ENCODE measurements at places on chromosomes 5 and 9.
A peak's percentile ranks its signal among the peaks of the same experiment; 100 is the strongest.

DNA sequence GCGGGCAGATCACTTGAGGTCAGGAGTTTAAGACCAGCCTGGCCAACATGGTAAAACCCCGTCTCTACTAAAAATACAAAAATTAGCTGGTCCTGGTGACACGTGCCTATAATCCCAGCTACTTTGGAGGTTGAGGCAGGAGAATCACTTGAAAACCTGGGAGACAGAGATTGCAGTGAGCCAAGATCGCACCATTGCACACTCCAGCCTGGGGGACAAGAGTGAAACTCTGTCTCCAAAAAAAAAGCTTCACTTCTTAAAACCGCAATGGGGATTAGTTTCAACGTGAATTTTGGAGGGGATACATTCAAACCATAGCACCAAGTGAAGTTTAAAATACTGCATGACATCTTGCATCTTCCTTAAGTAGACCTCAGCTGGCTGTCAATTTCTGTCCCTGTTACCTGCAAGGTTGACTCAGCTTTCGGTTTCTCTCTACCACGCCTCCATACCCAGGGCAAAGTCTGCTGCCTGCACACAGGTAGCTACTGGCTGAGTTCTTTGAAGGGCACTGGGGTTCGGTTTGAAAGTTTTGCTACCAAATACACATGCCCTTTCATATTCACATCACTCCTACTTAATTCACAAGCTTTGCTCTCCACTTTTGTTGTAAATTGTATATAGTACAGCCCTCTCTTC is 69.3 kb downstream of the KIAA1958 start:
- DNase-seq: peak; percentile 21

GRCh38 chr5:54832045-54832444 is 153.3 kb downstream of the ESM1 start:
- DNase-seq: no peak

DNA sequence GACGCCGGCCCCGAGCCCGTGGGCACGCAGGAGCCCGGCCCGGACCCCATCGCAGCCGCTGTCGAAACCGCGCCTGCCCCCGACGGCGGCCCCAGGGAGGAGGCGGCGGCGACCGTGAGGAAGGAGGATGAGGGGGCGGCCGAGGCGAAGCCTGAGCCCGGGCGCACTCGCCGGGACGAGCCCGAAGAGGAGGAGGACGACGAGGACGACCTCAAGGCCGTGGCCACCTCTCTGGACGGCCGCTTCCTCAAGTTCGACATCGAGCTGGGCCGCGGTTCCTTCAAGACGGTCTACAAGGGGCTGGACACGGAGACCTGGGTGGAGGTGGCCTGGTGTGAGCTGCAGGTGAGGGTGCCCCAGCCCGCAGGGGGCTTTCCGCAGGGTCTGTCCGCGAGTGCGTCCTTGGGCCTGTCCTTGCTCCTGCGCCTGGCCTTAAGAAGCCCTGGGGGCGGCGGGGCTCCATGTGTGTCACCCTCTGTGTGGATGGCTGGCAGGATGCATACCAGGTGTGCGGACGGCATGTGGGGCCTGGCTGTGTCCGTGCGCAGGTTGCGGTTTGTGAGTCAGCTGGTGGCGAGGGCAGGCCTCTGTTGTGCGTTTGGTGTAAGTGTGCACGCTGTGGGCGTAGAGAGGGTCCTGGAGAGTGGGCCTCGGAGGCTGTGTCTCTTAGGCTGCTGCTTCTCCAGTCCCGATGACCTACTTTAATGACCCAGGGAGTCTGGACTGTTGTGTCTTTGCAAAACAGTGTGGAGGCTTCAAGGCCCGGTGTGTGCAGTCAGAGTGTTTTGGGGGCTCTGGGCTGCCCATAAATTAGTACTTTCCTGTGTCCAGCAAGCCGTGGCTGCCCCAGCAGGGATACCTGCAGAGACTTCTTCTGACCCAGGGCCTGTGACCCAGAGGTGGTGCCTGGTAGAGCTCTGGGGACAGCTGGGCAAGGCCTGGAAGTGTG is 1.6 kb downstream of the WNK2 start:
- no peak for DNase-seq

DNA sequence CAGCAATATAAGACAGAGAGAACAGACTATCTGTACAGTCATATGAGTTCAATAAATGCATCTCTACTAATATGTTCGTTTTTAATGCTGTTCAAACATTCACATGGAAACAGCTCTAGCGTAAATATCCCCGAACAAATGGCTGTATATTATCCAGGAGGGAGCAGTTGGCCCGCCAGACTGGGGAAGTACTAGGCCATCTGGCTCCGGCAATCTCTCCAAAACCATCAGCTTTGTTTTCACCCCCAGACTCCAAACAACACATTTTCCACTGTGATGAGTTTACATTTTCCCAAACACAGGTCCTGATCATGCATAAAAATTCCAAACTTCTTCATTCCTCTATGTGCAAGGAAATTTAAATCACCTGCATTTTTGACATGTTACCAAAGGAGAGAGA is 8.7 kb downstream of the EBF1 start:
- no peak for DNase-seq

GRCh38 chr5:52148679-52149078 is 639.0 kb upstream of the ITGA1 start:
- no peak for DNase-seq

GRCh38 chr9:115099901-115100300 is 18.1 kb downstream of the TNC start:
- DNase-seq: no peak

GRCh38 chr9:89549031-89549644 is 51.2 kb upstream of the SEMA4D start:
- DNase-seq: peak; percentile 78

DNA sequence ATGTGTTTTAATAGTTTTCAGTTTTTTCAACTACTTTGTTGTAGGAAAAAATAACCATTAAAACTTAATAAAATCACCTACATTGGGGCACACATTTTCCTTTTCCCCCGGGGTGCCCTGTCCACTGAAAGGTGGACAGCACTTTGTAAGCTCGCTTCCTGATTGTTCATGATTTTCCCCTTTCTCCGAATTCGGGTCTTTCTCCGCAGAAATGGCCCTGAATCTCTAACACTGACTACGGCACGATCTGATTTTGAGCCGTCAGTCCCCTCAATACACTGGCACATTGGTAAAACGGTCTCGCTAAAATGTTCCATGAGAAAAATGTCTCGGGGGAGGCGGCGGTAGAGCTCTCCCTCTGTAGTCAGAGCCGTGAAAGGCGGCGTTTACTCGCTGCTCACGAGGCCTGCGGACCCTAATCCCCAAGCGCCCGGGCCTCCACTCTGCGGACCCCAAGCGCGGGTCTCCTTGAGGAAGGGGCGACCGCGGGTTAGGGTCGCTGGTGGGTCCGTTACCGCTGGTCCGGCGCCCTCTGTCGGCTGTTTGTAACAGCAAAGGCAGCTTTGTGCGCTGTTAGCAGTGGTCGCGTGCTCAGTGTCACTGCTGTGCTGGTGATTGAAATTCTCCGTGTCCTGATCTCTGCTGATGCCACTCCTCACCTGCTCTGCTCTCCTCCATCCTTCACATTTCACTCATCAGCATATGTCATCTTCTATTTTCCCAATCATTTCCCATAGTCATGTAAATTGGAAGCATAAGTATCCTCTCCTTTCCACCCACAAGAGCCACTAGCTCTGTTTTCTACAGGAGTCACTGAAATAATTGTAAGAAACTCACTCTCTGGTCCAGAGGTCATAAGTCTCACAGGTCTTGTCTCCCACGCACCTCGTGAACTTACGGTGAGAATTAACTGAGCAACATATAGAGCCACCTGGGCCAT is 10.8 kb upstream of the IFNA2 start:
- DNase-seq: peak; percentile 16

GRCh38 chr5:10868956-10869355 is 107.9 kb upstream of the DAP start:
- DNase-seq: no peak

- DNase-seq: no peak
Measured at GRCh38 chr5:157516626-157517325, 56.8 kb downstream of the NIPAL4 start.

- no peak for DNase-seq
Measured at GRCh38 chr5:1297243-1297642, 2.4 kb upstream of the TERT start.

DNA sequence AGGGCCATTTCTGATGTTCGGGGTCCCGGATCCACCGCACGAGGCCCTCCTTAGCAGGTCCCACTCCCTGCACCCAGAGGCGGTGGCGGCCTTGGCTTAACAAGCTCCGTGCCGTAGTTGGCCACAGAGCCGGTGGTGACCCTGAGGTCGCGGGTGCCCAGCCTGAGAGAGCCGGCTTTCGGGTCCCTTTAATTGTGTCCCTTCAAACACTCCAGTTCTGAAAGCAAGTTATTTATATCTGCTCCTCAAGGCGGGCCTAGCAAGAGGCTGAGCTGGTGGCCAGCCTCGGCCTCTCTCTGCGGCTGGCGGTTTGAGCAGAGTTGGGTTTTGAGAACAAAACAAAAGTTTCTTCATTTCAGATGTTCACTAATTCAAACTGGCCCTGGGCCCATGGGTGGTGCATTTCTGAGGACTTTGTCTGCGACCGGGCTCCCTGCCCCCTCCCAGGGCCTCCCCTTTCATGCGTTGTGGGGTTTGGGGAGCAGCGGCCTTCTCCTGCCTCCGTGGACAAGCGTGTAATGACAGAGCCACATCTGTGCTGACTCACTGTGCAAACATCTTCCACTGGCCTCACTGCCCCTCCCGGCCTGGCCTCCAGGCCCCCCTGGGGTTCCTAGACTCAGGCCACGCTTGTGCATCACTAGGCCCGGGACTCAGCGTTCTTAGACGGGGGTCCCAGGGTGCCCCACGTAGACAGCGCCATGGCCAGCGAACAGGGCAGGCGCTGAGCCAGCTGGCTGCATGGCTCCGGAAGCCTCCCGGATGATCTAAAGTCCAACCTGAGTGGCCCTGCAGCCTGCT is 49.4 kb upstream of the COL5A1 start:
- no peak for DNase-seq

- DNase-seq: no peak
Measured at GRCh38 chr9:99167694-99168093, 54.0 kb downstream of the ALG2 start.

DNA sequence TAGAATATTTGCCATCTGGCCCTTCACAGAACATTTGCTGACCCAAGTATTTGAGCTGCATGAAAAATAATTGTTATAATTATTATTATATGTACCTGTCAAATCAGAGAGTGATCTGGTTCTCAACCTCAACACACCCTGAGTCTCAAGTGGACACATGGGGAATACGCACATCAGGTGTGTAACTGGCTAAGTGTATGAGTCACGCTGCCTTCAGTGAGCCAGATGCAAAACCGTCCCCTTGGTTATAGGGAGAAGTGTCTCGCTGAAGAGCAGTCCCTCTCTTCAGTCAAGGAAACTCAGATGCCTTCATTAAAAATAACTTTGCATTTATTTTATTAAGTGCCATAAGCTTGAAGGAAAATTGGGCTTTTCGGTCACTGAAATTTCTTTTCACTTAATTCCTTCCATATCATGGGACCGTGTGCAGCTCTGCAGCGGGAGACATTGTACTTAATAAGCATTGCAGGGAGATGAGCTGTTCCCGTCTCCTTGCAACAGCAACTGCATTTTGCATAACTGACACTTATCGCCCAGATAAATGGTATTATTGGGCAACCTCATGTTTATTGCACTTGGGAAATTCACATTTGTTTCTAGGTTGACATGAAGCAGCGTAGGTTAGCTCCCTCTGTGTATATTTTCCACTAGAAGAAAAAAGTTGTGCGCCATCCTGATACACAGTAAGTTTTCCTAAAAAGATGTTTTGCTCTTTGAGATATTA is 512.3 kb upstream of the DAP start:
- DNase-seq: no peak

DNA sequence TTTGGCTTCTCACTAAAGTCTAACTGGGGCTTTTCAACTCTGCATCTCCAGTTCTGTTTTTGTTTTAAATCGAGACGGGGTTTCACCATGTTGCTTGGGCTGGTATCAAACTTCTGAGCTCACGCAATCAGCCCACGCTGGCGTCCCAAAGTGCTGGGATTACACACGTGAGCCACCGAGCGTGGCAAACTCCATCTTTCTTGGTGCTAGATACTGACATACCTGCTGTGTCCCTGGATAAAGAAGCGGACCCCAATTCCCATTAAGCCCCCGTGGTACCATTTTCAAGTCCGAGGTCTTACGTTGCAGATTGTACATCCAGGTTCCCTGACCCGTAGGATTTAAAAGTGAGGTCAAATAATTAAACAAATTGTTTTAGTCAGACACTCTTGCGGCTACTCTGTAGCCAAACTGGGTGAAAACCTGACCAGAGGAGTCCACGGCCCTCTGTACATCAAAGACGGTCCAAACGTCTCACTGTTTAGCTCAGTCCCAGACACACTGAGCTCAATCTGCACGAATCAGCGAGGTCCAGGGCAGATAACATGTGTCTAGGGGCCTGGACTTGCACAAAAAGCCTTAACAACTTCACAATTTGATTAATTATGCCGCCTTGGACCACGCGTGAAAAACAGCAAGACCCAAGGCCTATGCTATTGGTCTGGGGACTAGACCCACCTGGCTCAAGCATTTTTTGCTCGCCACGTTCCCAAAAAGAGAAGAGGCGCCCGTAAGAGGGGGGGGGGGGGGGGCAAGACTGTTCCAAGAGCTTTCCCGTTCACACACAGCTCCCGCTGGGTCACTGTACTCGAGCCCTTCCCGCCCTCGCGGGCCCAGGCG is 727 bp upstream of the DNAJA1 start:
- no peak for DNase-seq

DNA sequence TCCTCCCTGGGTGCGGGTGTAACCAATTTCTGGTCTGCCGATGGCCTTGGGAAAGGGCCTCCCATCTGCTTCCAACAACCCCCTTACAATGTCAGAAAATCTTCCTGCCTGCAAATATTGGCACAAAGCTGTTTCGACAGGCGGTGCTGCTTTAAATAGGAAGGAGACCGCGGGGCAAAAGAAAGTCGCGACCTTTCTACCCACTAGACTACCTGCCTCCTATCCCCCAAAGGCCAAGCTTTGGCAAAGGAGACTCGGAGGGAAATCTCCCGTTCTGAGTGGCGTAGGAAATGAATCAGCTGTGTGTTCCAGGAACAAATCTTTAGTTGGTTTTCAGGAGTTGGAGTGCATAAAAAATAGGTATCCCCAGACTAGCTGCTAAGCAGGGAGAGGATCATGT is 36.8 kb upstream of the NFIB start:
- no peak for DNase-seq

- peak; percentile 16 for DNase-seq
Measured at GRCh38 chr5:148791334-148791667, 35.1 kb upstream of the ADRB2 start.

GRCh38 chr9:71765693-71766092 is 2.6 kb downstream of the CEMIP2 start:
- DNase-seq: no peak

- DNase-seq: no peak
Measured at GRCh38 chr5:72940082-72940481, 15.8 kb upstream of the FCHO2 start.

Measured in GM12891 (cell line).